ENCODE measurements at places on chromosomes 11 and 22.

DNA sequence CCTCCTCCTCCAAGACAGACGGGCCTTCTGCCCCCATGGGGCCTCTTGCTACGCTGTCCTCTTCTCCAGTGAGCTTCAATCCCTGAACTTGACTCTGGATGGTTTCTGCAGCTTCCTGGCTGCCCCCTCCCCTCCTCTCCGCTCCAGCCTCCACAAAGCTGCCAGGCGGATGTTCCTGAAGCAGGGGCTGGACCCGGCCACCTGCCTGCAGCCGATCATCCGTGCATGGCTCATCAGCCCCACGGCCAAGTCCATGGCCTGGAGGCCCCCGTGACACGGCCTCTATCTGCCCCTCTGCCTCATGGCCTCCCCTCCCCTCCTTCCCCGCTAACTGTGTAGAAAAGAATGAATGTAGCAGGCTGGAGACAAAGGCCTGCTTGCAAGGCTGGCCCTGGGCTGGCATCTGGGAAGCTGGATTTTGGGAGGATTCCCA, 6.8 kb upstream of the SUN2 start:
- DNase-seq = no peak

GRCh38 chr11:31246451-31247165, 122.9 kb downstream of the DCDC1 start:
- DNase-seq = no peak

DNA sequence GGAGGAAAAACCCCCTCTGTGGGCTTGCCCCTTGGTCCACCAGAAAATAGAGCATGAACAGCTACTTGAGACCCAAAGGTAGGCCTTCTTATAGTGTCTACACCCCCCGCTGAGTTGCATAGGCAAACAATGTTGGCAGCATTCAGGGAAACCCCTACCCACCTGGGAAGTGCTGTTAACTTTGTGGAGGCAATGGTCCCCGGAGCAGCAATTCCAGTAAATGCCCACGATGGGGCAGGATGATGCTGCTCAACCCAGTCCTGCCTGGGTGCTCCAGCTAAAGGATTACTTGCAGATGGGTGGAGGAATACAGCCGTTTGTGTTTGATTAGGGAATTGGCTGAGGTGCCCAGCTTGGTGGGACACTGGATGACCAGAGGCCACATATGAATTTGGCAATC, 381.3 kb upstream of the ANO5 start:
- DNase-seq = no peak

GRCh38 chr11:61737636-61738386, 14.6 kb upstream of the MYRF start:
- DNase-seq = no peak

DNA sequence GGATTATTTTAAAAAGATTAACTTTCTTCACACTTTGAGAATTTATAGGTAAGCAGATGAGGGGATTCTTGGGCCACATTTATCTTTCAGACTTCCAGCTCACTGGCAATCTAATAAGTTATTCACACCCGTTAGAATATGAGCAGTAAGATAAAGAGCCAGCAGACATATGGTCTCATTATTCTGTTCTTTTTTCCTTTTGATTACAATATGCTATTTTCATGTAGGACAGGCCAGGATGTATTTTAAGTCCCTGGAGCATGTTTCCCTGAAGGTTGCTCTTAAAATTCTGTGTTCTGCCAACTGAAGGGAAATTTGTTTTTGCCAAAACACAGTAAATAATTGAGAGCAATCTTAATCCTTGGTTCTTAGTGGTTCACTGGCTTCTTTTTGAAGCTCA, 22.2 kb downstream of the PDHX start:
- no peak for DNase-seq

GRCh38 chr11:120558744-120559431, 47.3 kb downstream of the GRIK4 start:
- no peak for DNase-seq

- no peak for DNase-seq
Measured at GRCh38 chr11:127627629-127628457, 627.3 kb upstream of the KIRREL3 start.

GRCh38 chr11:9731256-9731655, 67.4 kb downstream of the SWAP70 start:
- DNase-seq = no peak

DNA sequence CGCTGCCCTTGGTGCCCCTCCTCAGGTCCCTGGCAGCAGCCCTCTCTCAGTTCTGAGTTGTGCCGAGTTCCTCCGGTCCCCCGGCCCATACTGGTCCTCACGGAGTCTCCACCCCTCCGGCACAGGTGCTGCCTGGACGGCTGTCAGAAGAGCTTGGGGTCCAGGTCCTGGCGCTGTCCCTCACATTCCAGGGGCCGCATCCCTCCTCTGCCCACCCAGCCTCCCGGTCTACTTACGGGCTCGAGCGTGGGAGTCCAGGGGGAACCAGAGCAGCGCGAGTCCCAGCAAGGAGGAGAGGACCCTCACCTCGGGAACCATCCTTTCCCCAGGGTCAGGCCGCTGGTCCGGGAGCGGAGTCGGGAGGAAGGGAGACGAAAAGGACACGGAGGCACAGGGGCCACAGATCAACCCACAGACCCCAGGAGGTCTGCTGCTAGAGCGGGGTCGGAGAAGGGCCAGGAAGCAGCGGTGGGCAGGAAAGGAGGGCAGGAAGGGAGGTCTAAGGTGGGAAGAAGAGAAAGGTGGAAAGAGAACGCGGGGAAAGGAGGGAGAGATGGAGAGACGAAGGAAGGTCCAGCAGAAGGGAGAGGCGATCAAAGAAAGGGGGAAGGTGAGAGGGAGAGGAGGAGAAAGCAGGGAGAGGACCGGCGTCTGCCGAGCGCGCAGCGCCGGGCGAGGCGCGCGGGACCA, 510 bp downstream of the CHRDL2 start:
- no peak for DNase-seq

DNA sequence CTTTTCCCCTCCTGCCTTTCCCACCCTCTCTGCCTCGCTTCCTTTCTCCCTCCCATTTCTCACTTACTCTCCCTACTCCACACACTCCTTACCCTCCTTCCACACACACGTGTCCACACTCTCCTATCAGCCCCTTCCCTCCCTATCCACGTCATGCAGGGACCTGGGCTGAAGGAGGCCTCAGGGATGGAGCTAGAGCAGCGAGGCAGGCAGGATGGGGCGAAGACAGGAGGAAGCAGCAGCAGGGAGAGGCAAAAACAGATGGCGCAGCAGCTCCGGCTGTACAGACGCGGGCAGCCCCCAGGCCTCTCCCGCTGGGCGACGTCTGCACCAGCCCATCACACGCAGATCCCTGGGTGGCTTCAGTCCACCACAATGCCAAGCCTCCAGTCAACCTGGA, 97.9 kb downstream of the SPATA19 start:
- DNase-seq = no peak

- DNase-seq = no peak
Measured at GRCh38 chr22:33897448-33897835, 22.8 kb downstream of the LARGE1 start.

DNA sequence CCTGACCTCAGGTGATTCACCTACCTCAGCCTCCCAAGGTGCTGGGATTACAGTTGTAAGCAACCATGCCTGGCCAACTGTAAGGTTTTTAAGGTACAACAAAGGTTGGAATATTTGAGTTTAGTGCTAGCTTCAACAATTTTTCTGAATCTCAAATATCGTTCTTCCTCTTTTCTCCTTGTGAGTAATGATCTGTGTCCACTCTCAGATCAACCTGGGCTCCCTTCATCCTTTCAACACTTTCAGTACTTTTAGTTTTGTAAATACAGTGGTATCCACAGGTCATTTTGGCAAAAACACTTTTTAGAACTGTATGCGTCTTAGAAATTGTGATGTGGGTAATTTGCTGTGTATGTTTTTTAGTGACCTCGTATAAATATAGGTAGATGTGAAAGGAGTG, 7.9 kb downstream of the PACS1 start:
- peak; percentile 66 for DNase-seq

GRCh38 chr11:99822846-99823565, 802.3 kb downstream of the CNTN5 start:
- no peak for DNase-seq

DNA sequence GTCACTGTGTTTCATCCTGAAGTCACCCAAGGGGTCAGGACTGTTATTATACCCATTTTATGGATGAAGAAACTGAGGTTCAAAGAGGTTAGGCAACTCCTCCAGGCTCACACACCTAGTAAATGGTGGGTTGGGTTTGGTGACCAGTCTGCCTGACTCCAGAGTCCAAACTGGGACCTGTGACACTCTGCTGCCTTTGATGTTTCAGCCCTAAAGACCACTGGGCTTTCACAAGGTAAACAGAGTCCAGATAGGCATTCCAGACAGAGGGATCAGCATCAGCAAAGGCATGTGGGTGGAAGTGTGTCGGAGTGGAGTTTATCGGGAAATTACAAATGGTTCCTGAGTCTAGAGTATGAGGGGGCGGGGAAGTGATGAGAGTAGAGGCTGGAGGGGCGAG, 38.5 kb downstream of the MICAL2 start:
- no peak for DNase-seq

- no peak for DNase-seq
Measured at GRCh38 chr11:80798174-80798573, 1357.3 kb upstream of the TENM4 start.

DNA sequence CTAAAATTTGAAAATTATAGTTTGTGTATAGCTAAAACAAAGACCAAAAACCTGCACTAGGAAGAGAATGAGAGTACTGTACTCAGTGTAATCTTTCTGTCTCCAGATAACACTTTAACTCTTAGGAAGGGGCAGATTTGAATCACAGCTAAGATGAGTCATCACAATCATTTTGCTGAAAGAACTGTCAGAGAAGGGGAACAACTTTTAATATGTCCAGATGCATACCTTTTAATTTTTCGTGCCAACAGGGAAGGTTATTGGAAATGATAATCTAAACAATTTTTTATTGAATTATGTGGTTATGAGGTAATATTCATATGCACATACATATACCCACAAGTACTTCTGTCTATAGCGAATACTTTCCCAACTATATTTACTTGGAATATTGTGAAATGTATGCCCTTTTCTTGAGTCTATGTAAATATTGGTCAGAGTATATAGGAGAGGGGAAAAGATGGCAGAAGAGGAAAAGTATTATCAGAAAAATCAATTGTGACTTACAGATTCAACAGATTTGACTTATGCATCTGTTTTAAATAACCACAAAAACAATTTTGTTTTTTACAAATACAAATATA, 51.1 kb upstream of the MUC15 start:
- DNase-seq = no peak

DNA sequence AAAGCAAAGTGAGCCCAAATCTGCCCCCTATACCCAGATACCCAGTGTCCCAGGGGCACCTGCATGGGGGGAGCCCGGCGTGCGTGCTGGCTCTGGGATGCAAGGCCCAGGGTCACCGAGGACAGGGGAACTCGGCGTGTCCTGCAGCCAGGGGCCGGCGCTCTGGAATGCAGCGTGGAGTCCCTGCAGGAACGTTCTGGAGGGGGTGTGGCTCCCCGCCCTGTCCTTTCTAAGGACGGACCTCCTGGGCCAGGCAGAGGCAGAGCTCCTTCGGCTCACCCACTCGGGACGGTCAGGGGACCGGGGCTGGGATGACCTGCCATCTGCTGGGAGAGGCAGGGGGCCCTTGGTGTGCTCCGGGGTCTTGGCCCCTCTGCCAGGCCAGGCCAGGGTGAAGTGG, 1196.8 kb downstream of the BRD1 start:
- DNase-seq = no peak

DNA sequence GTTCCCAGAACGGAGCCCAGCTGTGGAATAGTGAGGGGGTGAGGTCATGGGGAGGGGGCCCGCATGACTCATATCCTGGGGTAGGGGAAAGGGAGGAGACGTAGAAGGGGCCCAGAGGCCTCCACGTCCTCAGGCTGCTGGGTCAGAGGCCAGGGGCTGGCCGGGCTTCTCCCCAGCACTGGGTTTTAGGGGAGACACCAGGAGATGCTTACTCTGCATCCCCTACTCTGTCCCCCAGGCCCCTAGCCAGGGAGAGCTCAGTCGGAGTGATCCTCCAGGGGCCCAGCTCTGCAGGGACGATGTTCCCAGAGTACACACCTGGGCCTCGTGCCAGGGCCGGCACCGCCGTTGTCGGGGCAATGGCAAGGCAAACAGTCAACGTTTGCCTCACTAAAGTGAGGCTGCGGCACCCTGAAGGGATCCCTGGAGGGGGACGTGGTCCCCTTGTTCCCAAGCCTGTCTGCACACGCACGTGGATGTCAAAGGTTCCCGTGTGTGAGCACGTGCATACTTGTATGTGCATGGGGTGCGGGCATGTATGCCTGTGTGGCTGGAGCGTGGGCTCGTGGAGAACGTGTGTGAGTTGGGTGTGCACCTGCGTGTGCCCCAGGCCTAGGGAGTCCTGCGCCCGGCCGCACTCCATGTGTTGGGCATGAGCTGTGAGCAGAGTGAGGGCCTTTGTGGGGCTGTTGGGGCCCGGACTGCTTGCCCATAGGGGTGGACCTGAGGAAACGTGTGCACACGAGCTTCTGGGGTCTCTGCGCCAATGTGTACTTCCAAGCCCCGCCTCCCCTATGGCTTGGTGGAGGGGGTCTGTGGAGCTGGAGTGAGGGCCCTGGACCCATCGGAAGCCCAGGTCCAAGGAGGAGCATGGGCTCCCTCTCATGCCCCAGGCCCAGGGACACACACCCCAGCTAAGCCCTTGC, 14.2 kb downstream of the PRR33 start:
- no peak for DNase-seq

DNA sequence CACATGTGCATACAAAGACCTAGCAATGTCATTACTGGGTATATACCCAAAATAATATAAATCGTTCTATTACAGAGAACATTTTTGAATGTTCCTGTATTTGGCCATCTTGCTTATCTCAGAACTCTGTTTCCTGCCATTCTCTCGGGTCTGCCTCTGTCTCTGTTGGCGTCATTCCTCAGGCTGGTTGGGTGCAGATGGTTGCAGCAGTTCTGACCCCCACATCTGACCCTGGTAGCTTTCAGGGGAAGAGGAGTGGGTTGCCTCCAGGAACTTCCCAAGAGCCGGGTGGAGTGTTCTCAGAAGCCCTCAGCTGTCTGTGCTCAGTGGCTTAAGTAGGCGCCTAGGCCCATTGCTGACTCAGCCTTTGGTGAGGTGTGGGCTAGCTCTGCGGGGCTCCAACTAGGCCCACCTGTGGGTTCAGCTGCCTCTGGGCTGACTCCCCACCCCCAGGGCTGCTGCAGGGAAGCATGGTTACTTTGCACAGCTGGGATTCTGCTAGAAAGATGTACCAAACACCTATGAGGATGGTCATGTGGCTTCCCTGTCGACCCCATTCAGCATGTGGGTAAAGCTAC, 114.0 kb downstream of the TBC1D22A start:
- no peak for DNase-seq

DNA sequence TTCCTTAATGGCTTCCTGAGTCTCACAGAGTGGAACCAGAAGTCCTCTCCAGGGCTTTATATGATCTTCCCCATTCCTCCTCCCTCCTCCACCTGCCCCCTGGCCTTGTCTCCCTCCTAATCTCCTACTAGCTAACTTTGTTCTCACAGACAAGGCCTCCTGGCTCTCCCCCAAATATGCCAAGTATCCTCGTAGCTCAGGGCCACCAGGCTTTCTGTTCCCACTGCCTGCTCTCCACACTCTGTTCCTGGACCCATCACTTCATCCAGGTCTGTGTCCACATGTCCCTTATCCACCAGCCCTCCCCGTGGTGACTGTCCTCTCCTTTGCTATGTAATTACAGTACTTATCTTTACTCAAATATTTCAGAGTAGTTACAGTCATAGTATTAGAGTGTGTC, 23.2 kb upstream of the LMO1 start:
- DNase-seq = no peak

GRCh38 chr22:44604991-44605390, 97.0 kb upstream of the PRR5 start:
- DNase-seq = no peak

- no peak for DNase-seq
Measured at GRCh38 chr22:30040499-30041260, 39.6 kb upstream of the HORMAD2 start.

- DNase-seq = peak; percentile 69
Measured at GRCh38 chr11:84549217-84549616, 1077.9 kb downstream of the DLG2 start.

Measured in B cell (primary cell).